ENCODE measurements at places on chromosomes 11 and 22.

GRCh38 chr11:26473216-26474194 is 98.6 kb downstream of the MUC15 start:
- DNase-seq, result no peak

- DNase-seq, result peak; percentile 47
Observed at GRCh38 chr11:19853016-19853415, 140.4 kb downstream of the NAV2 start.

DNA sequence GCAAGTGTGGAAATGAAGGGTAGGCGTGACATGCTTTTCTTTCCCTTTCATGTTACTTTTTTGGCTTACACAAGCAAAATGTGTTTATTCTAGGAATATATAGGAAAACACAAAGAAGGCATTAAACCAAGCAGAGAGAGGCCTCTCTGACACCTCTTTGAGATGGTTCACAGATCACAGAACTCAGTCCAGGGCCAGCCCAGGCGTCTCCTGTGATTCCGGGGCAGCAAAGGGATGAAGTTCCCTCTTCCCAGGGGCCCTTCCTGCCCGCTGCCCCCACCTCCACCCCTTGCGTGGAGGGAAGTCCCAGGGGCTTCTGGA is 78.0 kb downstream of the CACNA1I start:
- DNase-seq, result no peak

DNA sequence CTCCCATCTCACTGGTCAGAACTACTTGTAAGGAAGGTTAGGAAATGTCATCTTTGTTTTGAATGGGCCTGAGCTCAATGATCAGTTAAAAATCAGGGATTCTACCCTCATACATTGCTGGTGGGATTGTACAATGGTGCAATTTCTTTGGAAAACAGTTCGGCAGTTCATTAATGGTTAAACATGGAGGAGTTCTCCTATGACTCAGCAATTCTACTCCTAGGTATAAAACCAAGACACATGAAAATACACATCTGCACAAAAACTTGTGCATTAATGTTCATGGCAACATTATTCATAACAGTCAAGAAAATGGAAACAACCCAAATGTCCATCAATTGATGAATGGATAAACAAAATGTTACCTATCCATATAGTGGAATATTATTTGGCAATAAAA is 4.9 kb upstream of the APOA5 start:
- no peak for DNase-seq

DNA sequence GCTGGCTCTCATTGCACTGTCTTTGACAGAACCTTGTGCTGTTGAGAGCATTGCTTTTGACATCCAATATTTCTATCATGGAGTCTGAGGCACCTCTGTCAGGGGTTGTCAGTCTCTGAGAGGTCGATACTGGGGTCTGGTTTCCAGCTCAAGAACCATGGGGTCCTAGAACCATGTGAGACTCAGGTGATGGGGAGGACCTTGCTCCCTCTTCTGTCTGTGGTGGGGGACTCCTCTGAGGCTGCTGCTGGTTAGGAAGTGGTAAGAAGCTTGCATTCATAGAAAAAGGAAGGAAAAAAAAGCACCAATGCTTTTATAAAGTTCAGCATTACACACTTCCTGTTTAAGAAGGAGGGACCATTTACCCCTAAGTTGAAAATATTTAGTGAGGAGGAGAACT is 91.8 kb upstream of the CD44 start:
- DNase-seq, result no peak

- no peak for DNase-seq
Observed at GRCh38 chr11:94735907-94736306, 32.2 kb upstream of the AMOTL1 start.

- DNase-seq, result no peak
Observed at GRCh38 chr11:57601297-57601696, 3.8 kb downstream of the SERPING1 start.

- DNase-seq, result peak; percentile 76
Observed at GRCh38 chr11:65588199-65589054, 7.2 kb downstream of the KCNK7 start.

GRCh38 chr11:95378111-95378510 is 147.1 kb upstream of the SESN3 start:
- DNase-seq, result no peak

DNA sequence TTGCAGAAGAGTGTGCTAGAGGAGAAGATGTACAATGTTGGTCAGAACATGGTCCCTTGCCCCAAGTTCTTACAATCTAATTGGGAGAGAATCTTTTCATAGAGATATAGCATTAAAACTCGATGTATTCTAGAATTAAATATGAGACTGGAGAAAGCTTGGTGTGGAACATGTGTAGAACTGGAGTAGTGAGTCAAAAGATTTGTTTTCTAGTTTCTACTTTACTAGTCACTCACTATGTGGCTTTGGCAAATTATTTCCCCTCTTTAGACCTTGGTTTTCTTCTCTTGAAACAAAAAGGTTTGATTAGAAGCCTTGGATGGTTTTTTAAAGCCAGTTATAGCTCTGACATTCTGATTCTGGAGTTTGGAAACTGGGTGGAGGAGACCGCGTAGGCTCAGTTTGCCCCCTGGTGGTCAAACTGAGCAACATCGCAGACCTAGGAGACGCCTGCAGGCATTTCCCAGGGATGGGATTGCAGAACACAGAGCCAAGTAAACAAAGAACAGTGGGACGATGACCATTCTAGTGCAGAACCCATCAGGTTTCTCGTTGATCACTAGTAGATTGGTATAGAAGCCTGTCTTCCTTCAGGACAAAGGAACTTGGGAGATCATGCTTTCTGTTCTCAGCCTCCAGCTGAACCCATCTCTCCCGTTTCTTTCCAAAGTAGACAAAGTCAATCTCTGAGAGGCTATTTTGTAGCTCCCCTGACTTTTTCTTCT is 8.5 kb upstream of the CHRDL2 start:
- peak; percentile 78 for DNase-seq

DNA sequence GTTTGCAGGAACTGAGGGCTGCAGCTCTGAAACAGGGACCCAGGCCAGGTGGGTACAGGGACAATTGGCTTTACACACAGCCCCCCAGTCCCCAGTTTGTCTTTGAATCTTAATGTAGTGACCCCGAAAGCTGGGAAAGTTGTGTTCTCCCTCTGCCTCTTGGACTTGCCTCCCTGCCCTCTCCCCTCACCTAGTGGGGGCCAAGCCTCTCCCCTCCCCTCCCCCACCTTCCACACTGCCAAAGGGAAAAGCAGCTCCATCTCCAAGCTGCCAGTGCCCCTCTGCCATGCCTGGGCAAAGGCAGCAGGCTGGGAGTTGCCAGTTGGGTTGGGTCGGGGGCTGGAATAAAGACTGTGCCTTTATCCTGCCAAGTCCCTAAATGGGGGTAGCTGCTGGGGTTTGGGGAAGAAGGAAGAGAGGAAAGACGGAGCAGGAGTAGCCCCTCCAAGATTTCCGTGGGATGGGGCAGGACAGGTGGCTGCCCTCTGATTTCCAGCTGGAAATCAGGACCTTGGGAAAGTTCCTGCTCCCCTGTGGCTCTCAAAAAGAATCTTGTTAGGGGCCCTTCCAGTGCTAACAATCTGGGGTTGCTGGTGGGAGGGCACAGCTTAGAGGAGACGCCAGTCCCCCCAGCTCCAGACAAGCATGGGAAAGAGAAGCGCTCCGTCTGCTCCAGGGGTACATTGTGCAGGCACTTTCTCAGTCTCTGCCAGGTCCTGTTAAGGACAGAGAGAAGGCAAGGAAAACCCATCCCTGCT is 2.8 kb upstream of the CLCF1 start:
- DNase-seq, result no peak

GRCh38 chr11:86595955-86596354 is 76.5 kb downstream of the ME3 start:
- no peak for DNase-seq

DNA sequence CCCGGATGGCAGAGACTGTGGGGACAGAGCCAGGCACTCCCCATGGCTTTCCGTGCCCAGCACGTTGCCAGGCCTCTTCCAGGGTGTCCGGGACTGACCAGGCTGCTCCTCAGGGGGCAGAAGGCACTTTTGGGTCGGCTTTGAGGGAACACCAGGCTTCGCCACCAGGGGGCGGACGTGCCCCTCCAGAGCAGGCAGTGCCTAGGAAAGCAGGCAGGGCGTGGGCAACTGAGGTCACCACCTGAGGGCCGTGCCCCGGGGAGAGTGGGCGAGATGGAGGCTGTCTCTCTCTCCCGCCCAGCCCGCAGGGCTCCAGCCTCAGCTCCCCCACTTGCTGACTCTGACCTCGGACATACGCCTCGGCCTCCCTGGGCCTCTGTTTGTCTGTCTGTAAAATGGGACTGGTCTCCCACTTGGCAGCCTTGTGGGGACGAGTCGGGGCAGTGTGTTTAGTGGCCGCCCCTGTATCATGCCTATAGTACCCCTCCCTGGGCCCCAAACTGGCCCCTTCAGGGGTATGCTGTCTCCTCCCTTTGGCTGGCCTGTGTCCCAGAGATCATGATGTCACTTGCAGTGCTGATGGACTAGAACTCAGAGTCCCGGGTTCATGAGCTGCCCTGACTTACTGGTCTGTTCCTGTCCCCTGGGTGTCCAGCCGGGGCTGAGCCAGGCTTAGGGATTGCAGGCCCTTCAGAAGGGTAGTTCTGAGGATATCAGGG is 4.4 kb upstream of the PRR5 start:
- DNase-seq, result peak; percentile 78

- no peak for DNase-seq
Observed at GRCh38 chr11:12216041-12216451, 105.7 kb downstream of the MICAL2 start.

DNA sequence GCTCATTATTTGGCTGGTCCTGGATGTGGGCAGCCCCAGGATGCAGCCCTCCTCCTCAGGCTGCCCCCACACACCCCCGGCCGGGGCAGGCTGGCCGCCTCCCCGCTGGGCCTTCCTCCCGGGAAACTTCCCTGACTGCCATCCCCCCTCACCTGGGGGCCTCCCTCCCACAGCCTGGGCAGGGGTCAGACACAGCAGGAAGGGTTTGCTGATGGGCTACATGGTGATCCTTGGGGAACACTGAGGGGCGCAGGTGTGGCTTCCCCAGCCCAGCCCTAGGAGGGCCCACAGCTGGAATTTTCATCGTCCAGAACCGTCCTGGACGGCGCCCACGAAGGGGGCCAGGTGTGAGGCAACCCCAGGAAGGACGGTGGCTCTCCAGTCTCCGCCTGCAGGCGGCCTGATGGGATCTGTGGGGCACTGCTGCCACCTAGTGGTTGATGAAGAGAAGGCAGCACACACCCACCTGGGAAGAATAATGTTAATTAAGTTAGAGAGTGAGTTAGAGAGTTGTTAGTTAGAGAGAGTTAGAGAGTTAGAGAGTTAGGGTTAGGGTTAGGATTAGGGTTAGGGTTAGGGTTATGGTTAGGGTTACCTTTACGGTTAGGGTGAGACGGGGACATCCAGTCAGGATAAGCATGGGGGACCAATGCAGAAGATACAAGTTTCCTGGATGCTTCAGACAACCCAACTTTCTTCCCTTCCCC is 75.9 kb upstream of the PRR5 start:
- peak; percentile 62 for DNase-seq

DNA sequence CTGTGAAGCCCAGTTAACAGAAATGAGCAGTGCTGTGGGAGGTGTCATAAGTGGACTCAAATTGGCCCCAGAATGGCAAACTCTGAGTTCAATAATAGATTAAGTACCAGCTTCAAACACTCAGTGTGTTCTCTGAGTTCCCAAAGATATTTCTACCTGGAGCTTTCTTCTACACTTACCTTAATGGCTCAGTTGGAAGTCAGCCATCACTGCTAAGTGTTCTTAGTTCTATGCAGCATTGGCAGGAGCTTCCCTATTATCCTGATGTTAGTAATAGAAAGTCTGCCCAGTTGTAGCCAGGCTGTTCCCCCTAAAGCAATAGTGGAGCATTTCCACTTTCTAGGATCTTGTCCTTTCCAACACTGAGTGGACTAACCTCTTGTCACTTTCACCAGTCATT is 9.7 kb upstream of the PIK3IP1 start:
- DNase-seq, result no peak

DNA sequence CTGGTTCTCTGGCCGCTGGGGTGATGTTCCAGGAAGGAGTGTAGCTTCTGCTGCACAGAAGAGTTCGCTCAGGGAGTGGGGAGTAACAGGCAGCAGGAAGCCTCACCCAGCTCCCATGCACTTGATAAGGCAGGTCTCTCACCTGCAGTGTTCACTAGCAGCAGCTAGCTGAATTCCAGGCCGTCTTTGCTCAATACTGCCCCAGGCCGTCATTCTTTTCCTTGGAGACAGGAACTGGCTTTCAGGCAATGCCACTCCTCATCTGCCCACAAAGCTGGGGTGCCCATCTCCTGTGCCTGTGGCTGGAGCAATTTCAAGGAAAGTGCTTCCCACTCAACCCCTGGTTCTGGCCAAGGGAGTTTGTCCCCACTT is 66.1 kb downstream of the ARHGAP42 start:
- DNase-seq, result no peak

GRCh38 chr11:63745304-63746170 is 23.0 kb downstream of the ZFTA start:
- DNase-seq, result peak; percentile 26

- no peak for DNase-seq
Observed at GRCh38 chr22:25393121-25393805, 171.2 kb upstream of the GRK3 start.

DNA sequence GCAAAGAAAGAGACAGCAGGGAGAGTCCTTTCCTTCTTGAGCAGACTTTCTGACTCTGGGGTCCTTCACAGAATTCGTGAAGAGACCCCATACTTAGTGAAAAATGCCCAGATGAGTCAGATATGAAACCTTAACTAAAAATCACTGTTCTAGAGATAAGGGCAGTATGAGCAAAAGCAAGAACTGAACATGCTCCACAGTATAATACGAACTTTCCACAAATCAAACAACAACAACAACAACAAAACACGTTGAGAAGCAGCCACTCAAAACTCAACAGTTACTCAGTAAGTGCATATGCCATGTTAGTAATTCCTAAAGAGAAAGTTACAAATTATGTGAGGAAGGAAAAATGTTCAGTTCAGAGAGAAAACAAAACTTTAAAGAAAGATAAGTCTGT is 44.3 kb downstream of the PITPNB start:
- no peak for DNase-seq

GRCh38 chr11:24543771-24544170 is 46.9 kb downstream of the LUZP2 start:
- no peak for DNase-seq

DNA sequence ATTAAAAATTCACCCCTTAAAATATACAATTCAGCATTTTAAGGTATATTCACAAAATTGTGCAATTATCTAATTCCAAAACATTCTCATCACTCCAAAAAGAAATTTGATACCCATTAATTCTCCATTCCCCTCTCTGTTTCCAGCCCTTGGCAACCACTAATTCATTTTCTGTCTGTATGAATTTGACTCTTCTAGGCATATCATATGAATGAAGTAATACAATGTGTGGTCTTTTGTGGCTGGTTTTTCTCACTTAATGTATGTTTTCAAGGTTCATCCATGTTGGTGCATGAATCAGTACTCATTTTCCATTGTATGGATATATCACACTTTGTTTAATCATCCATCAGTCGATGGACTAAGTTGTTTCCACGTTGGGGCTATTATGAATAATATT is 29.0 kb upstream of the ACCSL start:
- DNase-seq, result no peak

GRCh38 chr11:78304201-78304600 is 113.4 kb downstream of the GAB2 start:
- no peak for DNase-seq

GRCh38 chr11:119266517-119267255 is 50.2 kb downstream of the MCAM start:
- DNase-seq, result no peak
